ENCODE measurements at places on chromosomes 3 and 15. TPM values are rescaled to one million over a fixed set of nuclear protein-coding genes. Genes with fewer than 3 reads are reported as not detected.
A peak's percentile ranks its signal among the peaks of the same experiment; 100 is the strongest.

GRCh38 chr15:96321639-96322535 is 8.6 kb upstream of the NR2F2 start:
- DNase-seq, result no peak

DNA sequence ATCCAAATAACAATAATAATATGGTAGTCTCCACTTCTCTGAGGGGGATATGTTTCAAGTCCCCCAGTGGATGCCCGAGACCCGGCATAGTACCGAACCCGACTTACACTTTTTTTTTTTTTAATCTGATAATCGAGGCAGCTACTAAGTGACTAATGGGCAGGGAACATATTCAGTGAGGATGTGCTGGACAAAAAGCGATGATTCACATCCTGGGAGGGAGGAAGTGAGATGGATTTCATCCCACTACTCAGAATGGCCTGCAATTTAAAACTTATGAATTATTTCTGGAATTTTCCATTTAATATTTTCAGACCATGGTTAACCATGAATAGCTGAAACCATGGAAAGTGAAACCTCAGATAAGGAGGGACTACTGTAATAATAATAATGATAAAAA is 49.5 kb upstream of the SELENOK start:
- DNase-seq, result no peak

DNA sequence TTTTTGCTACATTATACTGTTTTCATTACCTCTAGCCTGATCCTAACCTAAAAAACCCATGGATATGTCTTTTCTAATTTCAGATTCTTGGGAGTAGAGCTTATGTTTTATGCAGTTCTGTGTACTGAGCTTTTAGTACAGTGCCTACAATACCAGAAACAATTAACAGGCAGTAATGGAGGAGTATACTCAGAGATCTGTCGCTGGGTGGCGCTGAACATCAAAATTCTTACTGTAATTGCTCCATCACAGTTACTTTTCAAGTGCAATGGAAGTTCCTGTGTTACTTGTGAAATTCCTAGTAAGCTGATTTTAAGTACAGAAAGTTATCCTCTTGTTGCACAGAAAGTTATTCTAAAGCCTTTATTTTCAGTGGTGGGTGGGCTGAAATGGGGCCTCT is 66.9 kb downstream of the RNF13 start:
- peak; percentile 21 for DNase-seq

- DNase-seq, result no peak
Measured at GRCh38 chr3:59171491-59171890, 121.7 kb upstream of the CFAP20DC start.

Gene TMC3
- total RNA-seq, result not detected

Gene CGGBP1
- 139 TPM for total RNA-seq

Gene FAM3D
- total RNA-seq, result not detected

DNA sequence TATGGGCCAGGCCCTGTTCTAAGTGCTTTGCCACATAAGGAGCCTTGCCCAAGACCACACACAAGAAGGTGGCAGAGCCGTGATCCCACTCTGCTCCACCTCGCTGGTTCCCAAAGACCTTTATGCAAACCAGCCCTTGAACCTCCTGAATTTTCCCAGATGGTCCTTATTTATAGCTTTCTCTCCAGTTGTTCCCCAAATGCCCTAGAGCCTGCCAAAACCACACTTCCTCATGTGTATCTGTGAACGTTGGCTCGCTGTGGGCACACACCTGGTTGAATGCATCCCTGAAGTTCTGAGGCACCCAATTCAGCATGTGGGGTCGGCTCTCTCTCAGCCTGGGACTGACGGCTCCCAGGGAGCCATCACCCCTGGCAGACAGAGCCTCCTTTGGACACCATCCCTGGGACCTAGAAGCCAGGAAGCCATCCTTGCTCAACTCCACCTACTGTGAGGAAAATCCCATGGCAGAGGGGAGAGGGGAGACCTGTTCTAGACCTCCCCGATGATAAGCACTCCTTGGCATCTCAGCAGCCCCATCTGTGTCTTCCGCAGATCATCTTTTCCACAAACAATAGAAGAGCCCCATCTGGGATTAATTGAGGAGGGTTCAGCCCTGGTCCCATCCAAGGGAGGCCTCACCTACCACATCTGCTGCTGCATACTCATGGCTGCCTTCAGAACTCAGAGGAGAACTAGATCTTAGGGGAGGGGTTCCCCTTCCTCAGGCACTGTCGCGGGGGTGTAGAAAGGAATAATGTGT is 42.3 kb upstream of the LIMD1 start:
- DNase-seq, result no peak

DNA sequence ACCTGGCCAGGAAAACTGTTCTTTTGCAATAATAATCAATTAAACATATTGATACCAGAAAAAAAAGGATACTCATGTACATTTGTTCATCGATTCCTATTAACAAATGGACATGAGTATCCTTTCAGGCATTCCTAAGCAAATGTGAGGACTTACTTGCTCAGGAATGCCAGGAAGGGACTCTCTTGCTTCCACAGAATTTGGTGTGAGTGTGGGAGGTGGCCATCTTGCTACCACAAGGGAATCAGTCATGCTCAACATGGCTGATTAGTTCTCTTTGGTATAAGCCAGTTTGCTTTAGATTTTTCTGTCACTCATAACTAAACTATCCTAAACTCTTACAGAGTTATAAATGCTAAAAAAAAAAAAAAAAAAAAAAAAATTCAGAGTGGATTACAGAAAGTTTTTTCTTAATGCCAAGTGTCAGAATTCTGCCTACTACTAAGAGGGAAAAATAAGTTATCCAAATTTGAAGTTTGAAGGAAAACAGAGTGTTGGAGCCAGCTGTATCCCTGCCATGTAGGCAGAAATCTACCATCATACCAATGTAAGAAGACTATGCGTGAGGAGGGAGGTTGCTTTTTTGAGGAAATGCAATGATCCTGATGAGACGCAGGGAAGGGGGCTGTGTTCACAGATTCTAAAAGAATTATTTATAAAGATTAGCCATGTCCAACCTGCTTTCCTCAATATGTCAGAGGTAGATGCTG is 98.7 kb downstream of the PLD1 start:
- no peak for DNase-seq

GRCh38 chr3:9339761-9340471 is 22.9 kb upstream of the THUMPD3 start:
- DNase-seq, result no peak

Gene NEK10
- 0.36 TPM for total RNA-seq

DNA sequence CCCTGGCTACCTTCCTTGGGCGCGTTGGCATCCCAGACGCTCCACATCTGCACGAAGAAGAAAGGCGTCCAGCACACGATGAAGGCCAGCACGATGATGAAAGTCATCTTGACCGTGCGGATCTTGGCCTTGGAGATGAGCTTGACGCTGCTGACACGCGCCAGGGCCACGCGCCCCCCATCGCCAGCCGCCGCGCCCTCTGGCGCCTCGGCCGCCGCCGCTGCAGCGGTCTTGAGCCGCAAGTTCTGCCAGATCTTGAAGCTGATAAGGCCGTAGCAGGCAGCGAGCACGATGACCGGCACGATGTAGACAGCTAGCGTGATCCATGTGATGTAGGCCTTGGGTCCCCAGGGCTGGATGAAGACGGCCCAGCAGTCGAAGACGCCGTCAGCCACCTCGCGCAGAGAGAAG is 2.2 kb downstream of the OXTR start:
- no peak for DNase-seq
